ENCODE measurements at places on chromosomes 5 and 9. TPM values are rescaled to one million over a fixed set of nuclear protein-coding genes. Genes with fewer than 3 reads are reported as not detected.
A peak's percentile ranks its signal among the peaks of the same experiment; 100 is the strongest.

The OBP2B gene
- not detected for total RNA-seq

GRCh38 chr5:148859703-148860102 lies 33.3 kb downstream of the ADRB2 start:
- no peaks in the 10 kb centered on the region for H3K36me3 ChIP-seq
- no peak for DNase-seq
- no peak overlapping the region for H3K27ac ChIP-seq
- H3K27me3 ChIP-seq = no peaks in the 10 kb centered on the region

The NKD2 gene
- total RNA-seq = not detected

- peak within 1 kb of the TSS; percentile 49 for H3K4me3 ChIP-seq
- peak; percentile 92 for DNase-seq
- peaks cover 22% of the 10 kb centered on the region for H3K4me1 ChIP-seq
- H3K27ac ChIP-seq = peak within 1 kb of the TSS; percentile 78
Measured at GRCh38 chr5:177311723-177312648, at the start of gene MXD3. Gene MXD3, minus strand, starts transcription at chr5:177311898. Its CDS starts 68 bp downstream, at chr5:177311830.

DNA sequence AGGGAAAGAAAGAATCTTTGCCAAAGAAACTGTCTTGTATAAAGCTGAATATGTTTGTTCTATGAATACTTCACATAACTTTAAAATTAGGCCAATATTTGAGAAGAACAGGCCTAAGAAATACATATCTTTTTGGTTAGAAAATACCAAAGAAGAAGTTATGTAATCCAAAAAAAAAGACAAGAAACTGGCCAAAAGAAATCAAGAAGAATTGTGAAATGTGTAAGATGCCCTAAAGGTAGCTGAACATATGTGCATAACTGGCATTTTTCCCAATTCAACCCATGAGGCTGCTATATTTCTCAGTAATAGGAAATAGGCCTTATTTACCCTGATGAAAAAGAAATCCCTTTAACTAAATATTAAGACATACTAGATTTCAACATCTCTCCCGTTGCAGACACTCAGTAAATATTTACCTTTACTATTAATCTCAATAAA lies 290.0 kb downstream of the CETN3 start:
- no peaks in the 10 kb centered on the region for H3K4me1 ChIP-seq
- no peak overlapping the region for H3K4me3 ChIP-seq
- no peak overlapping the region for H3K27ac ChIP-seq
- DNase-seq = no peak
- H3K36me3 ChIP-seq = no peaks in the 10 kb centered on the region
- H3K27me3 ChIP-seq = no peaks in the 10 kb centered on the region

The PCDHA6 gene
- total RNA-seq = not detected

The CCL21 gene
- total RNA-seq = not detected

DNA sequence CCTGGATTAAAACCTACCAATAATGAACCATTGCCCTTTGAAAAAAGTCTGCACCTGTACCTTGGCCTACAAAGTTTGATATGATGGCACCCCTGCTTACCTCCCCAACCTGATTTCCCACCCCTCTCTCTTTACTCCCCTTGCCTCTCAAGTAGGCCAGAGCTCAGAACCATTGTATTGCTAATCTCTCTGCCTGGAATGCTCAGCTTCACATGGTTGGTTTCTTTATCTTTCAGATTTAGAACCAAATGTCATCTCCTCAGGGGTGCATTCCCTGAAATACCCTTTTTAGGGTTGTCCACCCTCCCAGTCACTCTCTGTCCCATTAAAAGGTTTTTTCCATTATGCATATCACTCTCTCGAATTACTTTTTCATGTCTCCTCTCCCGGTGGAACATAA lies 116.6 kb upstream of the VCAN start:
- no peaks in the 10 kb centered on the region for H3K4me1 ChIP-seq
- no peak for DNase-seq
- H3K27ac ChIP-seq = no peak overlapping the region
- H3K4me3 ChIP-seq = no peak overlapping the region

The POLR1E gene
- 21.2 TPM for total RNA-seq

- H3K27me3 ChIP-seq = no peaks in the 10 kb centered on the region
- DNase-seq = peak; percentile 26
- H3K36me3 ChIP-seq = no peaks in the 10 kb centered on the region
- no peaks in the 10 kb centered on the region for H3K4me1 ChIP-seq
- H3K27ac ChIP-seq = no peak overlapping the region
Measured at GRCh38 chr5:116502616-116503015, 72.0 kb downstream of the SEMA6A start.

- no peak overlapping the region for H3K4me3 ChIP-seq
- H3K36me3 ChIP-seq = no peaks in the 10 kb centered on the region
- H3K4me1 ChIP-seq = no peaks in the 10 kb centered on the region
- no peak for DNase-seq
Measured at GRCh38 chr9:119003882-119004617, 365.2 kb downstream of the BRINP1 start.

DNA sequence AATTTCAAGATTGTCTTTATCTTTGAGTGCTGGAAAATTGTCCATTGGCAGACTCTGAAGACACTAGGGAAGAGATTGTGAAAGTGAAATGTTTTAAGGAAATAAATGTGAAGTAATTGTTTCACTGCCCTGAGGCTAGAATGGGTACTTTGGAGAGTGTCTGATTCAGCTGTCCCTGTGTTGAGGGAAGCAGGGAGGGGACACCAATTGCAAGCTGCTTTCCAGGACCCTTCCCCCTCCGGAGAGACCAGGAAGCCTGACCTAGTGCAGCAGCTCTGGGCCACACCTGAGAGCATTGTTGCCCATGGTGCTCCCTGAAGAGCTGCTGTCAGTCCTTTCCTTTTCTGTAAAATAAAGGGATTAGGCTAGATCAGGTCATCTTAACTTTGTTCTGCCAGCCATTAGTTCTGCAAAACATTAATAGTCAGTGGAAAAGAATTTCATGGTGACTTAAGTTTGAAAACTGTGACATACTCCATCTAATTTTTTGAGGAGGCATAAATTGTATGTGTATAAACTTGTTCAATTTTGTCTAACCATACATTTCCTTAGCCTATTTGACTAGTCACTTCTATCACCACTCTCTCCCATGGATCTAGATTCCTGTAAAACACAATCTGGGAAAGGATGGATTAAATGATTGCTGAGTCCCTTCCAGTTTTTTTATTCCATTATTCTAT lies 18.8 kb downstream of the MAP1B start:
- H3K4me3 ChIP-seq = no peak overlapping the region
- DNase-seq = no peak
- H3K27ac ChIP-seq = no peak overlapping the region
- peaks cover 18% of the 10 kb centered on the region for H3K36me3 ChIP-seq
- H3K27me3 ChIP-seq = no peaks in the 10 kb centered on the region

GRCh38 chr9:115207003-115207836 lies 89.3 kb upstream of the TNC start:
- no peak overlapping the region for H3K4me3 ChIP-seq
- H3K36me3 ChIP-seq = no peaks in the 10 kb centered on the region
- H3K27ac ChIP-seq = no peak overlapping the region
- no peak for DNase-seq
- H3K4me1 ChIP-seq = no peaks in the 10 kb centered on the region

GRCh38 chr5:10591966-10592365 lies 28.1 kb downstream of the ANKRD33B start:
- H3K4me1 ChIP-seq = peaks cover 36% of the 10 kb centered on the region
- no peaks in the 10 kb centered on the region for H3K36me3 ChIP-seq
- no peaks in the 10 kb centered on the region for H3K27me3 ChIP-seq
- no peak overlapping the region for H3K4me3 ChIP-seq
- H3K27ac ChIP-seq = no peak overlapping the region

The VPS13A gene
- total RNA-seq = 29.8 TPM

GRCh38 chr9:114156657-114157421 lies 1.5 kb downstream of the COL27A1 start:
- peaks cover 25% of the 10 kb centered on the region for H3K4me1 ChIP-seq
- peak overlapping the region; percentile 36 for H3K27ac ChIP-seq
- no peaks in the 10 kb centered on the region for H3K36me3 ChIP-seq

- no peak for DNase-seq
- H3K36me3 ChIP-seq = peaks cover 32% of the 10 kb centered on the region
- H3K27me3 ChIP-seq = no peaks in the 10 kb centered on the region
- H3K27ac ChIP-seq = no peak overlapping the region
- no peak overlapping the region for H3K4me3 ChIP-seq
- no peaks in the 10 kb centered on the region for H3K4me1 ChIP-seq
Measured at GRCh38 chr5:75361310-75361709, 24.3 kb downstream of the HMGCR start.

- H3K27ac ChIP-seq = no peak overlapping the region
- H3K36me3 ChIP-seq = no peaks in the 10 kb centered on the region
- H3K27me3 ChIP-seq = no peaks in the 10 kb centered on the region
- no peak for DNase-seq
- no peaks in the 10 kb centered on the region for H3K4me1 ChIP-seq
Measured at GRCh38 chr5:36441280-36441679, 139.6 kb upstream of the RANBP3L start.

GRCh38 chr5:7824995-7825394 lies 25.9 kb downstream of the CFAP90 start:
- no peaks in the 10 kb centered on the region for H3K27me3 ChIP-seq
- H3K4me1 ChIP-seq = no peaks in the 10 kb centered on the region
- no peaks in the 10 kb centered on the region for H3K36me3 ChIP-seq
- H3K4me3 ChIP-seq = no peak overlapping the region

DNA sequence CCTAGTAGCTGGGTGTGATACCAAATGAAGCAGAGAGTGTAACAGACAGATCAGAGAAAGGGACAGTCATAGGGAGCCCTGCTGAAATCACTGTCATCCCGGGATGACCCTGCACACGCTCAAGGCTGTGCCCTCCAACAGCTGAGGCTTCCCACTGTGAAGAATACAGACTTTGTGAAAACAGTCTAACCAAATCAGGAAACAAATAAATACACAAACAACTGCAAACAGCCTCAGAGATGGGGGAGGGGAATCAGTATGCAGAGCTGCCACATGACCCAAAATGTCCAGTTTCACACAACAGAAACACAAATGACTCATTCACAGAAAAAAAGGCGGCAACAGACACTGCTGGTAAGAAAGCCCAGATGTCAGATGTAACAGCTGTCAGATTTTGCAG lies 101.9 kb downstream of the ADAMTS2 start:
- H3K27me3 ChIP-seq = no peaks in the 10 kb centered on the region
- no peak overlapping the region for H3K27ac ChIP-seq
- H3K4me1 ChIP-seq = no peaks in the 10 kb centered on the region
- no peak overlapping the region for H3K4me3 ChIP-seq

The DPM2 gene
- total RNA-seq = 41.9 TPM

DNA sequence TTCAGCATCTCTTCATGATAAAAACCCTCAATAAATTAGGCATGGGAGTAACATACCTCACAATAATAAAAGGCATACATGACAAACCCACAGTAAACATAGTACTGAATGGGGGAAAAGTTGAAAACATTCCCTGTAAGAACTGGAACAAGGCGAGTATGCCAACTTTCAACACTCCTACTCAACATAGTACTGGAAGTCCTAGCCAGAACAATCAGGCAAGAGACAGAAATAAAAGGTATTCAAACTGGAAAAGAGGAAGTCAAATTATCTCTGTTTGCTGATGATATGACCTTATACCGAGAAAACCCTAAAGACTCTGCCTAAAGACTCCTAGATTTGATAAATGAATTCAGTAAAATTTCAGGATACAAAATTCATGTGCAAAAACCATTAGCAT lies 167.6 kb downstream of the TMEM38B start:
- no peak overlapping the region for H3K27ac ChIP-seq
- no peak overlapping the region for H3K4me3 ChIP-seq
- H3K4me1 ChIP-seq = no peaks in the 10 kb centered on the region
- H3K36me3 ChIP-seq = no peaks in the 10 kb centered on the region
- DNase-seq = no peak
- no peaks in the 10 kb centered on the region for H3K27me3 ChIP-seq

- DNase-seq = no peak
- H3K4me1 ChIP-seq = no peaks in the 10 kb centered on the region
- H3K4me3 ChIP-seq = no peak overlapping the region
- H3K36me3 ChIP-seq = no peaks in the 10 kb centered on the region
- peaks cover 12% of the 10 kb centered on the region for H3K27me3 ChIP-seq
Measured at GRCh38 chr9:78097541-78097940, 65.9 kb upstream of the GNAQ start.

GRCh38 chr9:120391691-120392090 lies 188.3 kb downstream of the CDK5RAP2 start:
- DNase-seq = no peak
- H3K27ac ChIP-seq = no peak overlapping the region
- H3K4me3 ChIP-seq = no peak overlapping the region
- peaks cover 16% of the 10 kb centered on the region for H3K36me3 ChIP-seq
- H3K27me3 ChIP-seq = no peaks in the 10 kb centered on the region

GRCh38 chr5:153988510-153988909 lies 50.2 kb downstream of the FAM114A2 start:
- H3K4me1 ChIP-seq = no peaks in the 10 kb centered on the region
- DNase-seq = no peak
- H3K27me3 ChIP-seq = no peaks in the 10 kb centered on the region
- no peaks in the 10 kb centered on the region for H3K36me3 ChIP-seq

GRCh38 chr5:53884844-53885243 lies 324.4 kb downstream of the NDUFS4 start:
- H3K27ac ChIP-seq = no peak overlapping the region
- H3K4me1 ChIP-seq = no peaks in the 10 kb centered on the region
- DNase-seq = no peak
- no peaks in the 10 kb centered on the region for H3K27me3 ChIP-seq

DNA sequence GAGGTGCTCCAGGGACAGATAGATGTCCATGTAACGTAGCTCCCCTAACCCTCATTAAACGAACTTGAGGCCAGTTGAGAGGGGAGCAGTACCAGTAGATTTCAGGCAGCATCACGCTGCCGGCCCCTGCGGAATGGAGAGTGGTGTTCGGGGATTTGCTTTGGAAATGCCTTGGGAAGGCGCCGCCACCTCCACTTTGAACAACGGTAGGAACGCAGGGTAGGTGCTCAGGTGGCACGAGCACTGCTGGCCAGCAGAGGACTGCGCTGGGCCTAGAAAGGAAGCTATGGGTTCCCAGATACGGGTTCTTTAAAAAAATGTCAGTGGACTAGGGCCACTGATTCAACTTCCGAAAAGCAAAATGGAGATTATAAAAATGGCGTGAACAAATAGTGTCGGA lies 271.8 kb downstream of the FANCC start:
- no peak for DNase-seq
- no peaks in the 10 kb centered on the region for H3K36me3 ChIP-seq
- no peak overlapping the region for H3K27ac ChIP-seq
- H3K27me3 ChIP-seq = no peaks in the 10 kb centered on the region
- H3K4me1 ChIP-seq = peaks cover 12% of the 10 kb centered on the region

The SUSD3 gene
- total RNA-seq = not detected

GRCh38 chr5:150579462-150580400 lies 60.7 kb upstream of the SYNPO start:
- H3K4me3 ChIP-seq = no peak overlapping the region
- no peak overlapping the region for H3K27ac ChIP-seq
- no peaks in the 10 kb centered on the region for H3K4me1 ChIP-seq
- H3K36me3 ChIP-seq = no peaks in the 10 kb centered on the region
- DNase-seq = no peak
- H3K27me3 ChIP-seq = peaks cover 3% of the 10 kb centered on the region

- no peak within 1 kb of the TSS for H3K27ac ChIP-seq
- peaks cover 8% of the 10 kb centered on the region for H3K27me3 ChIP-seq
- H3K4me3 ChIP-seq = no peak within 1 kb of the TSS
- no peak for DNase-seq
- H3K4me1 ChIP-seq = no peaks in the 10 kb centered on the region
Measured at GRCh38 chr9:122510502-122510901, at the start of gene OR1J2. Gene OR1J2, plus strand, starts transcription at chr9:122510802. Its CDS starts 0 bp downstream, at chr9:122510802.
